ENCODE measurements at places on chromosomes 12 and 14. TPM values are rescaled to one million over a fixed set of nuclear protein-coding genes. Genes with fewer than 3 reads are reported as not detected.

- no peak for DNase-seq
Observed at GRCh38 chr14:52071675-52072074, 2.8 kb upstream of the NID2 start.

GRCh38 chr12:30652034-30652696 is 43.5 kb downstream of the IPO8 start:
- DNase-seq, result no peak

GRCh38 chr12:108455706-108456105 is 59.4 kb upstream of the FICD start:
- DNase-seq, result no peak

DNA sequence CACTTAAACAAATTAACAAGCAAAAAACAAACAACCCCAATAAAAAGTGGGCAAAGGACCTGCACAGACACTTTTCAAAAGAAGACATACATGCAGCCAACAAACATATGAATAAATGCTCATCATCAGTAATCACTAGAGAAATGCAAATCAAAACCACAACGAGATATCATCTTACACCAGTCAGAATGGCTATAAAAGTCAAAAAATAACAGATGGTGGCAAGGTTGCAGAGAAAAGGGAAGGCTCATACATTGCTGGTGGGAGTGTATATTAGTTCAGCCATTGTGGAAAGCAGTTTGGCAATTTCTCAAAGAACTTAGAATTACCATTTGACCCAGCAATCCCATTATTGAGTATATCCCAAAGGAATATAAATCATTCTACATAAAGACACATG is 34.6 kb upstream of the NT5DC3 start:
- DNase-seq, result no peak

- DNase-seq, result peak; percentile 64
Observed at GRCh38 chr12:55073043-55074022, 52.9 kb upstream of the OR9K2 start.

DAO gene
- 0.13 TPM for polyA plus RNA-seq

Data from muscle of back (tissue), 13 donors.